ENCODE measurements at places on chromosomes 11 and 22.

- no peak for DNase-seq
Measured at GRCh38 chr11:76591416-76591815, 79.1 kb downstream of the LRRC32 start.

DNA sequence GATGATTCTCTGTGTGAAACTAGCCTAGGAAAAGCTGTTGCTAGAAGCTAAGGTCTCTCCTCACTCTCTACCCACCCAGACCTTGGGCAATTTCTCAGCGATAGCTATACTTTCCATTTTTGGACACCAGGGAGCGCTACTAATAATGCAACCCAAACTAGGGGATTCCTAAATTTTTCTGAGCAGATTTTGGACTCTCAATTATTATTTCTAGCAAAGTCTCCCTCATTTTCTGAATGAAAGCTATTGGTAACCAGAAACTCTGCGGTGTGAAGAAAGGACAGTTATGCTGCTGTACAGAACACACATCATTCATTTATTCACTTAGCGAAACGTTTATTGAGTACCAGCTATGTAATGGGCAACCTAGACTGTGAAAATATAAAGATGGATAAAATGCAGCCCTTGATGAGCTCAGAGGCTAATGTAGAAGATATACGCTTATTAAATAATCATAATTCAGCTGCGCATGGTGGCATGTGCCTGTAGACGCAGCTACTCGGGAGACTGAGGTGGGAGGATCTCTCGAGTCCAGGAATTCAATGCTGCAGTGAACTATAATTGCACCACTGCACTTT, 6.1 kb upstream of the STIM1 start:
- DNase-seq: no peak

- DNase-seq: no peak
Measured at GRCh38 chr22:17629173-17629489, 582 bp upstream of the ATP6V1E1 start.

GRCh38 chr11:119421351-119421750, 1.6 kb downstream of the THY1 start:
- no peak for DNase-seq

DNA sequence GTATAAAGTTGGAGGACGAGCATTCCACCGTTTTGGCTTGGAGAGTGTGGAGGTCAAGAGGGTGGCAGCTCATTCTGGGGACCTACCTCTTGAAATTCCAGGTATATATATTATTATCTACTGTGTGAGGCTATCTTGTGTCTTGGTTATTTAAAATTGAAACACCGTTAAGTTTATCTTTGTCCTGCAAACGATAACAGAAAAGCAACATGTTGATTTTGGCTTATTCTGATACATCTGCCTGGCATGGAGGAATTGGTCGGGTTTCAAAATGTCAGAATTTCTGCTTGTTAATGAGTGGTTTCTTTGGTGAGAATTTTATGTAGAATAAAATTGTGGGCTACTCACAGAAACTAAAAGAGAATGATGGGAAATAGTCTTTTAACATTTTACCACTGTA, 54.4 kb downstream of the SVIP start:
- DNase-seq: no peak

GRCh38 chr11:44927174-44927661, 23.5 kb downstream of the TP53I11 start:
- peak; percentile 30 for DNase-seq

DNA sequence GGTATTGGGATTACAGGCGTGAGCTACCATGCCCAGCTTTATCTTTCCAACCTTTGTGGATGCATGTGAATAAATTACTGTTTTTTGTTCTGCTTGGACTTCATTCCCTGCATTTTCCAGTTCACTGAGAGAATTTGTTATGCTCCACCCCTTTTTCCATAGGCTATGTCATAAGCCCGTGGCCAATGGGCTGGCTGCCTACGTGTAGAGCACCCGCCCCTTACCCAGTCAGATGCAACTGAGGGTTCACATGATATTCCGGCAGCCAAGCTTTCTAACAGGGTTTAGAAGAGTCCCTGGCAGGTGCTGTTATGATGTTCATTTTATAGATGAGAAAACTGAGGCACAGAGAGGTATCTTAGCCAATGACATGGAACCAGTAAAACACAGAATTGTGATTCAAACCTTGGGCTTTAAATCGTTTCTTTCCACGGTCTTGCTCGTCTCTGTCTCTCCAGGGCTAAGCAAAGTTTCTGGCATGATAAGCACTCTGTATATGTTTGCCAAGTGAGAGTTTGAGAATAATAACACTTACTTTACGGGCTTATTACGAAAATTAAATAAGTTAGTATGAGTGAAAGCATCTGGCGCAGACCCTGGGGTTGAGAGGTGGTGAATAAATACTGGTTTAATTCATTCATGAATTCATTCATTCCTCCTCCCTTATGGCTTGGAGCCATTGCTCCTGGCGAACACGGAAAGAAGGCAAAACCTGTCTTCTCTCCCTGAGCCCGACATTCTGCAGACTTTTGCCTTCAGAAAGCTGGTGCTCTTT, 42.4 kb upstream of the RASD2 start:
- DNase-seq: no peak

DNA sequence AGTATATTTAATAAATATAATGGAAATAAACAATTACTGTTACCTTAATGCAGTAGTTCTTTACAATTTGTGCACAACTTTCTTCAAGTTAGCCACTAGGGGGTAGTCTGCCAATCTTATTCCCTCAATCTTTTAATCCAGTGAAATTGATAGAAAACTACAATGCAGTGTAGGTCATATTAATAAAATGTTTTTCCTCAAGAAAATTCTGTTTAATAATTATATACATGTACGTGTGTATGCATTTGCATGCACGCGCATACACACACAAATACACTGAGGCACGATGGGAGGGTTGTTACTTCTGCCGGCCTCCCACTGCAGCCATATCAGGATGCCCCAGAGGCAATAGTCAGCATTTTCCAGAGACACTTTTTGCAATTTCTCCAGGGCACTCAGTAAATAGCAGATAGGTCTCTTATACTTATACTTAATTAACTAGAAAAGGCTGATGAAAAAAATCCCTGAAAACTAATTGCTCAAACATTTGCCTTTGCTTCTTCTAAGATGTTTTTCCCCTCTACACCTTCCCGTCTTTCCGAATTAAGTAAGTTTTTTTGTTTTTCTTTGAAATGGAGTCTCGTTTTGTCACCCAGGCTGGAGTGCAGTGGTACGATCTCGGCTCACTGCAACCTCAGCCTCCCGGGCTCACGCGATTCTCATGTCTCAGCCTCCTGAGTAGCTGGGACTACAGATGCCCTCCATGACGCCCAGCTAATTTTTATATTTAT, 3.1 kb downstream of the GAB2 start:
- DNase-seq: no peak

DNA sequence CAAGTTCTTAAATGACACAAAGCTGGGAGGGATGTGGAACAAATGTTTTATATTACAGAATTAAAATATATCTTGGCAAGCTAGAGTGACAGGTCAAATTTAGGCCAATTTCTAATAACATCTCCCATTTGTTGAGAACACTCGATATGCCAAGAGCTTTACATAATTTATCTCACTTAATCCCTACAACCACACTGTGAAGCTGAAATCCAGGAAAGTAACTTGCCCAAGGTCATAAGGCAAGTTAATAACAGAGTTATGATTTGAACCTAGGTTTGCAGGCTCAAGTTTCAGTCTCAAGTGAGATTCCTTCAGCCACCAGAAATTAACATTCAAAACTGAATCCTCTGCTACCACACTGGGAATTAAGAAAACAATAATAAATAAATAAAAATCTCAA, 38.3 kb downstream of the RAB30 start:
- DNase-seq: no peak

DNA sequence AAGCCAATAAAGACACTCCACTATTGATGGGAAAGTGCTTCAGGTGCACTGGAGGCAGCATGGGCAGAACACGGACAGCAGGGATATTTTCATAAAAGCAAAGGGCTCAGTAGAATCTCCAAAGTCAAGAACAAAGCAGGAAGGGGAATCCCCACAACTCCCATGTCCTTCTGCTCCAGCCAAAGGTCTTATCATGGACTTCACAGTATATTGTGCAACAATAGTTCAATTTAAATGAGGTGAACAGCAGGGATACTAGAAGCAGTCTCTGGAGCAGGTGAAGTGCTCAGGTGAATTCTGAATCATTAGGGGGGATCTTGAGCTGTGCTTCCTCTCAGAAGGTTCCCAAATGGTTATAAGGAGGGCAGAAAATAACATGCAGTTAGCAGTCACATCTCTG, 6.6 kb upstream of the OR2D2 start:
- DNase-seq: no peak

- DNase-seq: no peak
Measured at GRCh38 chr11:96990914-96991313, 601.1 kb downstream of the JRKL start.

DNA sequence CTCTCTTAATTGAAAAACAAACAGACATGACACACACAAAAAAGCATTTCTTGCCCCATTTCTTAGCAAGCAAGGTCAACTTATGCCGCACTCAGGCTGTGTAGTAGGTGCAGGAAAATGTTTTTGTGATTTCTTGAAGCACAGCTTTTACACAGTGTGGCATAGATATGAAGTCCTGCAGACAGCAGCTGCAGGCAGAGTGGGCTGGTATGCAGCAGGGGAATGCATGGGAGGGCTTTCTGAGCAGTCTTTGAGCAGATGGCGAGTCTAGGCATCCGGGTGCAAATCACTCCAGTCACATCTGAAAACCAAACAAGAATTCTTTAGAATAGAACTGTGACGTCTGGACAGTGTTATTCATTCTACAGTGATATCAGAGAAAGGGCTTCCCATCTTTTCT, 87.5 kb downstream of the BLID start:
- no peak for DNase-seq

- DNase-seq: no peak
Measured at GRCh38 chr11:82639251-82639650, 94.4 kb downstream of the FAM181B start.

DNA sequence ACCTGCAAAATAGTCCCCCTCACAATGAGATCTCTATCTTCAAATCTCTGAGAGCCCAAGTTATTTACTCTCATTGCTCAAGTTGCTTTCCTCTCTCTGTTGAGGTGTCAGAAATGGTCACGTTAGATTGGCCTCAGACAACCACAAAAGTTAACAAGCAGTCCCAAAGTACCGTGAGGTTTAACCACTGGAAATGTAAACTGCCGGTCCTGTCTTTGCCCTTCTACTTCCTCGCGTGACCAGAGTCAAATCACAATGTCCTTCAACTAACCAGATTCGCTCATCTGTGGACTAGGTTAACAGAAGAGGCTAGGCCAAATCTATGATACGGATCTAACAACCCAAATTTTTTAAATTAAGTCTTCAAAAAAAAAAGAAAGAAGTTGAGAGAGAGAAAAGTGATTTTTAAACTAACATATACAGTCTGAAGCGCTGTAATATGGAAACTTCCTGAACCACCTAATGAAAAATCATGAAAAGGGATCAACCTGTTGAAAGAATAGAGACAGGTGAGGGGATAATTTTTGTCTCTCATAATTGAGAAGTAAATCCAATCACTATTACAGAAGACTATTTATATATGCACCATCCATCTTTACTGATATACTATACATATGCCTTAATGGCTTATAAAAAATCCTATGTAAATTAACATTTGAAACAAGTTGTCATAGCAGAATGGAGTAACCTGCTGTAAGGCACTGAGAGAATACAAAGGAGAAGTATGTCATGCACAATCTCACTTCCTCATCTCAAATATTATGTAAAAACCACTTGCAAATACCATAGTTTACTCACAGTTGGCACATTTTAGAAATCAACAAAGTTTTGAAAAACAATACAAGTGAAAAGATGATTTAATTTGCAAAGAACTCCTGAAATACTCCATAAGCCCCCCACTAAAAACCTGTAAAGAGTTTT, 3.3 kb upstream of the JAML start:
- DNase-seq: no peak

- no peak for DNase-seq
Measured at GRCh38 chr11:41613326-41613725, 153.9 kb upstream of the LRRC4C start.

- DNase-seq: no peak
Measured at GRCh38 chr11:111367411-111368284, 11.4 kb downstream of the POU2AF1 start.

DNA sequence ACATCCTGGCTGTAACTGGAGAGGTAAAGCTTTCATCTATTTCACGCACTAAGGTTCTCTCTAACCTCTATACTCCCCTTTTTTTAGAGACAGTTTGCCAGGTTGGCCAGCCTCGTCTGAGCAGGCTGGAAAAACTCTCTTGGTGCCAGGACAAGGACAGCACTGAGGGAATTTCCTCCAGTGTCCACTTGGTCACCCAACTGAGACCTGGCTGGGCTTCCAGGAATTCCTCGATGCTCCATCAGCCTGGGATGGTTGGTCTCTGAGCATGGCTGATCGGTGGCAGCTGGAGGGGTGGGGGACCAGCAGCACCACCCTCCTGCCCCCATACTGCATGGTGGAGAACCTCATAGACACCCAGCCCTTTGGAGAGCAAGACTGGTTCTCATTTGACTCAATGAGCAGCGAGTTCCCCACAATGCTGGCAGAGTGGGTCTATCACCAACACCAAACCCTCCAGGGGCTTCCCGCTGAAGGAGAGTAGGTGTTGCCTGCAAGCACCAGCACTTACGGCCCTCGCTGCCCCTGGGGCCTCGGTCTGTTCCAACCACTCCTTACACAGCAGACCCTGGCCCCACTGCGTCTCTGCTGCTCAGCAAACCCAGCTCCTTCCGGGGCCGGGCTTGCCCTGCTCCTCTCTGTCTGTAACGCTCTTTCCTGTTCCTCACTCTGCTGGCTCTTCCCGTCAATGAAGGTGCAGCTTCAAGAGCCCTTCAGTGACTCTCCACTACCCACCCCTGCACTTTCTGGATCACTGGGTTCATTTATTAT, 122.2 kb downstream of the ST3GAL4 start:
- DNase-seq: no peak

DNA sequence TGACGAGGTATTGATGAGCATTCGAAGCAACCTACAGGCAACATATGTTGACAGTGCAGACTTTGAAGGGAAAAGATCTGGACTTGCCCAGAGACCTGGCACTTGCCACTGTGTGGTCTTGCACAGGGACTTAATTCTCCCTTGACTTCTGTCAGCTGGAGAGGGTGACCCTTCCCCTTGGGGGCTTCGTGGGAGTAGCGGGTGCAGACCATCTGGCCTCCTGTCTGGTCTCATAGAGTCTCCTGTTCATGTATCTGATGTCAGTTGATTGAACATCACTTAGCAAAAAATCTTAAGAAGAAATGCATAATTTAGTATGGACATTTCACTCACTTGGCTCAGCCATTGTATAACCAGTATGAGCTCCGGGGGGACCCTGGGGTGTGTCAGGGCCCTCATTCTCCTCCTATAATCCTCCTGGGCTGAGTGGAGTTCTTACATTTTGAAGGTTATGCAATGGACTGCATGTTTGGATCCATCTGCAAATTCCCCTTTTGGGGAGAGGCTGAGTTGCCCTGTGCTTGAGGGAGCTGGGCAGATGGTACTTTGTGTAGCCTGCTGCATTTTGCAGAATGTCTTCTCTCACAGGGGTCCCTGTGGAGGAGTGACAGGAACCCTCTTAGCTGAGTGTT, 13.0 kb downstream of the BCR start:
- no peak for DNase-seq

DNA sequence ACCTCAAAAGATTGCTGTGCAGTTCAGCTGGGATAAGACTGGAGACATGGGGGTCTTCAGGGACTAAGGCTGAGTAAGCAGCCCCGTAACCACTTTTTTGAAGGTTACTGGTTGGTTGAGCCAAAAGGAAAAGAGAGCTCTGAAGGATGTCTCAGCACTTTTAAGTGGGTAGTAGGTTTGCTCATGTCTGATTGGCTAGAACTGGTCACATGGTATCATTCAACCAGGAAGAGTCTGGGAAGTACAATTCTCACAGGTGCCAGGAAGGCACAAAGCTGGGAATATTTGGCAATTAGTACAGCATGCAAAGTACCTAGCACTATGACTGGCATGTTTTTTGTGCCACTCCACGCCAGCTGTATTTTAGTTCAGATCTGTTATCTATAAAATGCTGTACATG, 58.1 kb downstream of the SNX19 start:
- no peak for DNase-seq

Data from cerebellar nuclear complex (tissue), 1 donor.